Right lung (tissue), 10 donors: ENCODE measurements at places on chromosomes 2 and 18. TPM values are rescaled to one million over a fixed set of nuclear protein-coding genes. Genes with fewer than 3 reads are reported as not detected.

ITGB6 gene
- 7.6 TPM for polyA plus RNA-seq

TSPYL6 gene
- 0.10 TPM for polyA plus RNA-seq

EVA1A gene
- 25.2 TPM for polyA plus RNA-seq

EGR4 gene
- polyA plus RNA-seq, result not detected

SERPINB4 gene
- polyA plus RNA-seq, result not detected

- DNase-seq, result no peak
Measured at GRCh38 chr18:36186461-36187192, 670 bp upstream of the MOCOS start.

DNA sequence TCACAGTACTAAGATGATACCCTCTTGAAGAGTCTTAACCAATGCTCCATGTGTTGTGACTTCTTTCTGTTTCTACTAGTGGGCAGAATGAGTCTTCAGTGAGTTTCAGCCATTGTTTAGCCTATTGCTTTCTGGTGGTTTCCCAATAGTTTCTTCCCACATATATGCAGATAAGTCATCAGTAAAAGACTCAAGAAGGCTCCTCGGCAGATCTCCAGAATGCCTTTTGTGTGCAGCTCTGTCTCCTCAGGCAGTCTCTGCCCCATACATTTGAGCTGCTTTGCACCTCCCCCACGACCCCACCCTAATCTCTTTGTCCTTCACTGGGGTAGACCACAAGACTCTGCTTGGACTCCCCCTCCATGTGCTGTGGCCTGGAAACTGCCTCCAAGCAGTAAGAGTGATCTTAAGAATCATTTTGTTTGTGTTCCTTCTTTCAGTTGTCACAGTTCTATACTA, 71.6 kb upstream of the CHRNA1 start:
- no peak for DNase-seq

DNA sequence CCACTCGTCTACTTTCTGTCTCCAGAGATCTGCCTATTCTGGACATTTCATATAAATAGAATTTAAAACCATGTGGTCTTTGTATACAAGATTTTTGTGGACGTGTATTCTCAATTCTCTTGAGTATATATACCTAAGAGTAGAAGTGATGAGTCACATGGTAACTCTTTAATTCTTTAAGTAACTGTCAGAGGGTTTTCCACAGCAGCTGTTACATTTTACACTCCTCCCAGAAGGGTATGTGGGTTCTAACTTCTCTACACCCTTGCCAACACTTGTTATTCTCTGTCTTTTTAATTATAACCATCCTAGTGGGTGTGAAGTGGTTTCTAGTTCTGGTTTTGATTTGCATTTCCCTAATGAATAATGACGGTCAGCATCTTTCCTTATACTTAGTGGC, 70.9 kb downstream of the MAP3K20 start:
- no peak for DNase-seq

- DNase-seq, result peak; percentile 60
Measured at GRCh38 chr2:3659447-3660432, 1.7 kb downstream of the ALLC start.

DNA sequence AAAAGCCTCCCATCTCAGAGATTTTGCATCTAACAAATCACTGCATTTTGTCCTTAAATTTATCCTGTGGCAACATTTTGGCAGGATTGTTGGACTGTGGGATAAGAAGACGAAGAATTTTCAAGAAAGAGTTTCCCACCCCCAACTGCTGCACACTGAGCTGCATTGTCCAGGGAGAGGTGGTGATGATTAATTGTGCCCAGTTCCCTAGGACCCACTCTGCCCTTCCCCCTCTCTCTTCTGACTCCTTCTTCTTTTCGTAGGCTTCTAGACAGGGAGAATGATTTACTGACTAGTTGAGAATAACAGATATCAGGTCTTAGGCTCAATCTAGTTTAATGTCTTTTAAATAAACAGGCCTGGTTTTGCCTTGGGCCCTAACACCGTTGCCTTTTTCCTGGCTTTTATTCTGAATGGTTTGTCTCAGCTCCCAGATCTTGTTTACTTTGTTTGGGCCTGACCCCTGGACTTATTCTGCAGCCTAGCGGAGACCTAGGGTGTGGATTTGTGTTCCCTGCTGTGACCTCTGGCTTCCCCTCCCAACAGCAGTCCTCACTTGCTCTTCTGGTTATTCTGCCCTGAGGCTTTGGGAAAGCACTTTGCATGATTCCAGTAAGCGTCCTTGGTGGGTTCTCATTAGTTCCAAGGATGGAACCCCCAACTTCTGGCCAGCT, 233.3 kb downstream of the INSIG2 start:
- DNase-seq, result no peak

GRCh38 chr18:36459203-36459602, 161.7 kb downstream of the FHOD3 start:
- DNase-seq, result no peak

GRCh38 chr18:10456718-10457117, 2.3 kb downstream of the APCDD1 start:
- DNase-seq, result no peak

DNA sequence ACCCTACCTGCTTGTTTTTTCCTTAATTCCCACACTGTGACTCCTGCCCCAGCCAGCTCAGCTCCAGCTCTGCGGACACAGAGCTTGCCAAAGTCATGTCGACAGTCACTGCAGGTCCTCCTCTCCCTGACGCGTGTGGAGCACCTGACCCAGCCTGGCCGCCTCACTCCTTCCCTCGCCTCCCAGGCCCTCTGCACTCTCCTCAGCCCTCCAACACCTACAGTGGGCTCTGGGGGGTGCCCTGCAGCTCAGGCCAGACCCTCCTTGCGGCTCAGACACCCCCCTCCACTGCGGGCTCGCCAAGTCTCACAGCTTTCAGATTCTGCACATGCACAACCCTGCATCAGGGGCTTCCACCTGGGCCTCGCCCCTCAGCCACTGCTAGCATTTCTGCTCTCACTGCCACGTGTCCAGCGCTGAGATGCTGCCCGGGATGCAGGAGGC, 68.3 kb downstream of the NDUFA10 start:
- no peak for DNase-seq

GRCh38 chr2:148132412-148132811, 111.5 kb downstream of the MBD5 start:
- DNase-seq, result no peak

GRCh38 chr18:40040574-40040973, 1914.5 kb upstream of the PIK3C3 start:
- no peak for DNase-seq

DNA sequence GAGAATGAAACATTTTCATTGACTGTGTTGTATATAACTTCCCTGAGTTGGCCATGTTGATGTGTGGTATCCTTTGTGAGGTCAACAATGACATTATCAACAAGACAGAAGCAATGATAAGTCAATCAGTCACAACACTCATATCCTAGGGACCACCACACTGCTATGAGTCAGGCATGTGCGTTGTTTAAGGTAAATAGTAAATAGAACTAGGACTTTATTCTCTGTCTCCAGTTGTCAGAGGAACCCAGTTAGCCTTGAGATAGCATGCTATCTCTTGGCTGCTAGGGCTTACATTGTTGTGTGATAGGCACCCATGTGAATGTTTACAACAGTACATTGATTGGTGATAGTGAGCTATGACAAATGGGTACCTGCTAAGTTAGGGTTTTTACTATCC, 37.3 kb downstream of the GPD2 start:
- DNase-seq, result no peak

- no peak for DNase-seq
Measured at GRCh38 chr2:222884805-222885424, 24.1 kb downstream of the ACSL3 start.

GRCh38 chr2:204496779-204497178, 48.5 kb upstream of the PARD3B start:
- no peak for DNase-seq

GRCh38 chr2:53233759-53234547, 533.7 kb upstream of the CHAC2 start:
- DNase-seq, result no peak

DNA sequence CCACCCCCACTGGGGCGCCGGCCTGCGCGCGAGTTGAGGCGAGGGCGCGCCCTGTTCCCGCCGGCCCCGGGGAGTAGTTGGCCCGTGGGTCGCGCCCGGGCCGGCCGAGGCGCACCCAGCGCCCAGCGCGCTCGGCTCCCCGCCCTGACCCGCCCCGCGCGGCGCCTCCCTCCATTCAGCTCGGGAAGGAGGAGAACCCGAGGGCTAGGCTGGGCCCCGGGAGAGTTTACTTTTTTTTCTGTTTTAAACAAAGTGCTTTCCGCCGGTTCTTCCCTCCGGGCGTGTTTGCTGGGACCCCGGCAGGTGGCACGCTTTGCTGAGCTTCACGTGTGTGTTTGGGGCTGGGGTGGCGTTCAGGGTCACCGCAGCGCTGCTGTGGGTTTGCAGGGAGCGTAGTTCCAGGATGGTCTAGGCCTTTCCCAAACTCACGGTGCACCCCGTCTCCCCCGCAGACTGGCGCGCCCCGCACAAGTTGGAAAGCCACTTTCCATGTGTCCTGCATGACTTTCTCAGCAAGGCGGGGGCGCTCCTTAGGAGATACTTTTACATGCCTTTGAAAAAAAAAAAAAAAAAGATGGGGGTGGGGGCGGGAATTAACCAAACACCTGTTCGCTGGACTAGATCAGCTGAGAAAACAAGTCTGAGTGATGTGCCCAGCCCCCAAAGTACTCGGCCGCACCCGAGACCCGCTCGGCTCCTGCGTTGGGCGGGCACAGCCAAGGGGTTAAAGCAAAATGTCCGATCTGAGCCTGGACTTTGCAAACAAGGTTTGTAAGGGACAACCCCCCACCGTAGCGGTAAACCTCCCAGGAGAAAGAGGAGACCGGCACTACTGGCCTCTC, 825 bp downstream of the ITGA6 start:
- no peak for DNase-seq

DNA sequence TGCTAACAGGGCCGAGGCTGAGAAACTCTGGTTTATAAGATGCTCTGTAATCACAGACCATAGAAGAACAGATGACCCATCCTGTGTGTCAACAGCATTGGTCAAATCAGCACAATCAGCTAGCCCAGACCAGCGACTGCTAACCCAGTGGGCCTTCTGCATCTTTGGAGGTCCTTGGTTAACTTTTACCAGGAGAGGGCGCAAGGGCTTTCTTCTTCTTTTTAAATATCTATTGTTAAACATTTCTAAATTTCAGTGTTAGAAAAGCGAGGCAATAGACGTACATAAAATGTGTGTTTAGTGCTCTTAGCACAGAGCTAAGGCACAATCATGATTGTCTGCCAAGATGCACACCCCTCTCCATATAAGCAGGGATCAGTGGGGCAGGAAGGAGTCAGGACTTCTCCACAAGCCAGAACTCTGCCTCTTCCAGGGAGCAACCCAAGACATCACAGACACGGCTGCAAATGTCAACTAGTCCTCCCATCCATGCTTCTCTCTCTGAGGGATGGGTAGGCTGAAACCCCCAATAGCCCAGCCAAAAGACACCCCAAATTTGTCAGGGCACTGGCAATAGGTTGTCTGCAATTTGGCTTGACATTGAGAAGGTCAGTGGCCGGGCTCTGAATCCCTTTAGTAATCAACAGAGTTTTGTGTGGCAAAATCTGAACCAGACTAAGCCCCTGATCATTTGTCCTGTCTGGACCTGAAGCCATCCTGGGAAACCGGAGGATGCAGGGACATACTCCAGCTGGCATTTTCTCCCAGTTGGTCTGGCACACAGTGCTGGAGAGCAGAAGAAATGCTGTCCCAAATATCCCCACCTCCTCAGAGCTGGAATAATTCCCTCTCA, 188.2 kb downstream of the BCL2 start:
- DNase-seq, result peak; percentile 42

DNA sequence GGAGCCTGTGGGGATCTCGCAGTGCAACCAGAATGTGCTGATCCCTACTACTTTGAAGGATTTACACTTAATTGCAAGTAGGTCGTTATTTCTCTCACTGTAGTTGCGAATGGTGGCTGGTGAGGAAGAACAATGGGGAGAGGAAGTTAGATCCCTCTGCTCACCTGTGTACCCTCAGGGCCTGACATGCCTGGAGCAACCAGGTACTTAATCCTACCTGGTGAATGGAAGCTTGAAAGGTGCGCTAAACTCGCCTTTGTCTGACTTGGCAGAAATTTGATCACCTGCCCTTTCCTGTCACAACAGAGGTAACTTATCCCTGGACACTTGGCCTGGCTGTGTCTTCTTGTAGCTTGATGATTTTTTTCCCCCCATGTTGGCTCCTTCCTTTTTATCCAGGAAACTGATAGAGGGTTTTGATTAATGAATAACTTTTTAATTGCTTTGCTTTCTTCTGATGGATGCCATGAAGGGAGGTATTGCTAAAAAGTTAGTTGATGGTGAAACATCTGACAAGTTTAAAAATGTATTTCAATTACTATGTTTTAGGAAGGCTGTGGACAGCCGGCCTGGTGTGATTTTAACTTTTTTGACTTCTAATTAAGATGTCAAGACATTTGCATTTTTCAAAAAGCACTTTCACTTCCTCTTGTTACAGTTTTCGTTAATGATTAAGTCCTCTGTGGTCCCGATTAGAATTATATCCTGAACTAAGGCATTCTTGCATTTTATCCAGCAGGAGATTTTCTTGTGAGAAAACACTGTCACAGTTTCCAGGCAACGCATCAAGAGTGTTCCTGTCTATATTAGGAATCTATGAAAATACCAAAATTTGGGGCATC, 9.2 kb downstream of the SGPP2 start:
- DNase-seq, result no peak

- no peak for DNase-seq
Measured at GRCh38 chr18:3706279-3707097, 256.5 kb downstream of the TGIF1 start.

- no peak for DNase-seq
Measured at GRCh38 chr2:20356042-20356441, 5.4 kb upstream of the PUM2 start.

DNA sequence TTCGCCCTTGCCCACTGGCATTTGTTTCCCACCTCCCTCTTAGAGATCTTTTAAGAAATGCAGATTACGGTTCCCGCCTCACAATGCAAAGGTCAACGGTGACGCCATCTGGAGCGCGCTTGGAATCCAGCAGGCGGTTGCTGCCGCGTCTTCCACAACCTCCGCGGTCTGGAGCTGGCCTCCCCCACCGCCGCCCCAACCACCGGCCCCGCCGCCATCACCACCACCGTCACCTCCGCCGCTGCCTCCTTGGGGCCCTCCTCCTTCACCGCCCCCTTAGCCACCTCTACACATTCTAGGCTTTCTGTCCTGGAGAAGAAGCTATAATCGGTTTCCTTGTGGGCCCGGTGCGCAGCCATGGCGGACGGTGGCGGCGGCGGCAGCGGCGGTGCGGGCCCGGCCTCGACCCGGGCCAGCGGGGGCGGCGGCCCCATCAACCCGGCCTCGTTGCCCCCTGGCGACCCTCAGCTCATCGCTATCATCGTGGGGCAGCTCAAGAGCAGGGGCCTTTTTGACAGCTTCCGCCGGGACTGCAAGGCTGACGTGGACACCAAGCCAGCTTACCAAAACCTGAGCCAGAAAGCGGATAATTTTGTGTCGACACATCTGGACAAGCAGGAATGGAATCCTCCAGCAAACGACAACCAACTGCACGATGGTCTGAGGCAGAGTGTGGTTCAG, at the start of gene BOD1L2:
Gene BOD1L2, plus strand, starts transcription at position 132 of the 681 bp plus-strand sequence. Its CDS starts 226 bp downstream, at position 358.
- no peak for DNase-seq
